Stimulated activated CD8-positive, alpha-beta memory T cell treated with anti-CD3 and anti-CD28 coated beads, Interleukin-2, amount 100 ng/mL, for 48 hours (primary cell): ENCODE measurements at places on chromosomes 6 and 20.

GRCh38 chr20:53574819-53575218 is 18.8 kb downstream of the ZNF217 start:
- no peak for DNase-seq

DNA sequence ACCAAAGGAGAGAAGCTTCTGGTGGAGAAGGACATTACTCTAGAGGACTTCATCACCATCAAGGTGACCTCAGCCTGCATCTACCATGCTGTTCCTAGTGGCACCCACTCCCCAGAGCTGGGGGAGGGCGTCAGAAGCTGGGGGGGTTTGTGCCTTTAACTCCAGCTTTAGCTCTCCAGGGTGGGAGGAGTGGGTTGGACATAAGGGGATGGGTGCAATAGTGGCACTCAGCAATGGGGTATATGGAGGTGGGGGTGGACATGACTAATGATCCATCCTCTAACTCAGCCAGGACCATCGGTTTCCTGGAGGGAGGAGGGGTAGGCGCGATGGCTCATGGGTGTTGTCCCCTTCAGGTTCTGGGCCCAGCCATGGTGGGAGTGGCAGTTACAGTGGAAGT is 40.1 kb downstream of the SNRPB start:
- no peak for DNase-seq

- DNase-seq, result no peak
These were observed 9.5 kb downstream of the NPEPL1 start for GRCh38 chr20:58702161-58702510.

DNA sequence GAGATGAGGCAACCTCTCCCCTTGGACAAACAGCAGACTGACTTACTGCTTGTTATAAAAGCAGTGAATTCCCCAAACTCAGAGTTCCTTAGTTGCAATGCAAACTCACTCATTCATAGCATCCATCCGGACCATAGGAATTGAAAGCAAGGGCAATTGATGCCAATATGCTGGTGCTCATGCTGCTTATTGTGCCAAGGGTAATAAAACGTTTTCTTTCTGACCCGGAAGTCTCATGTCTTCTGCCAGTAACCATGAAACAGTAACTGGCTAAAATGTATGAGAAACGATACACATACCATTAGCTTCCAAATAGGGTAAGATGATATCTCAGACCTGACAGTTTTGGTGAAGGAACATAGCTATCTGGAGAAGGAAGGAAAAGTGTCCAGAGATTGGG is 18.1 kb downstream of the PRKN start:
- DNase-seq, result no peak

GRCh38 chr20:54221996-54222890 is 14.4 kb downstream of the PFDN4 start:
- no peak for DNase-seq

- no peak for DNase-seq
These were observed 439.6 kb upstream of the PTCHD4 start for GRCh38 chr6:48550603-48551002.

DNA sequence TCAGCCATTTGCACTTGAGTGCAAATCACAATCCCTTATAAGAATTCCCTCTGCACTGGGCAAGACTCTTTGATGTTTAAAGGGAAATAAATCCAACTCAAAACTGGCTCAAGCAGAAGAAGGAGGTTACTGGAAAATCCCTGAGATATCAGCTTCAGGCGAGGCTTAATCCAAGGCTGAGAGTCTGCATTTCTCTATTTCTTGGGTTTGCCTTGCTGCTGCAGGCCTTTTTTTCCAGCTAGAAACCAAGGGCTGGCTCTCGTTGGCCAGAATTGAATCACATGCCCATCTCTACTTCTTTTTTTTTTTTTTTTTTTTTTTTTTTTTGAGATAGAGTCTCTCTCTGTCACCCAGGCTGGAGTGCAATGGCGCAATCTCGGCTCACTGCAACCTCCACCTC is 11.7 kb downstream of the HCK start:
- no peak for DNase-seq

DNA sequence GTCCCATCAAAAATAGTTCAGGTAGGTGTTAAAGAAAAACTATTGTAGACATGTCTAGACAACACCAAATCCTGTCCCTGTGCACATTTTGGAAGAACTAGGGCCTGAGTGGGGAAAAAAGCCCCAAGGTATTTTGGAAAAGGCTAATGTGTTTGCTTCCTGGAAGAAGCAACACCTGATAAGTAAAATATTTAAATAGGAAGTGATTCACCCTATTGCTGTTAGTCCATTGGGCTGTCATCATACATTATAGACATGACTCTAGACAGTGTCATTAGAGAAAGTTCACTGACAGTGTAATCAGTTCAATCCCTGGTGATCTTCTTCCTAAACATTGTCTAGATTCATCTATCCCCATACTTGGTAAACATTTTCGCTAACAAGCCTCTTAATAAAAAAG is 465.3 kb downstream of the CBLN4 start:
- DNase-seq, result no peak

GRCh38 chr20:20212675-20213096 is 155.2 kb upstream of the INSM1 start:
- no peak for DNase-seq

- DNase-seq, result no peak
These were observed 40.9 kb downstream of the GHRH start for GRCh38 chr20:37220731-37221130.

- no peak for DNase-seq
These were observed 8.1 kb downstream of the CRISP3 start for GRCh38 chr6:49736017-49736508.

DNA sequence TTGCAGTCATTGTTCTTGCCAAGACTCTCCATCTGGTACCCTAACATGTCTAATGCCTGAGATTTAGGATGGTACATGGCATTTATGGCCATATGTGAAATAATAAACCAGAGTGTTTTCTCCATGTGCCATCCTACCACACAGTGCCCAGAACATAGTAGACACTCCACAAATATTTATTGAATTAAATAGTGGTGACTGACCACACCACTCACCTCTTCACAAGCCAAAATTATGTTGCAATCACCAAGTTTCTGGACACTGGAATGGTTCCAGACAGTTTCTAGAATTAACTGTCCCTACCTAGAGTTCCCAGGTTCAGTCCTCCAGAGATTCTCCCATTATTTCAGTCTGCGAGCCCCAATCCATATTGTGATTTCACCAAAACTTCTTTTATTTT is 427.3 kb downstream of the KIF16B start:
- no peak for DNase-seq

GRCh38 chr6:157054531-157054979 is 268.8 kb downstream of the TMEM242 start:
- DNase-seq, result no peak

GRCh38 chr6:158322400-158322723 is 10.1 kb downstream of the TULP4 start:
- no peak for DNase-seq

DNA sequence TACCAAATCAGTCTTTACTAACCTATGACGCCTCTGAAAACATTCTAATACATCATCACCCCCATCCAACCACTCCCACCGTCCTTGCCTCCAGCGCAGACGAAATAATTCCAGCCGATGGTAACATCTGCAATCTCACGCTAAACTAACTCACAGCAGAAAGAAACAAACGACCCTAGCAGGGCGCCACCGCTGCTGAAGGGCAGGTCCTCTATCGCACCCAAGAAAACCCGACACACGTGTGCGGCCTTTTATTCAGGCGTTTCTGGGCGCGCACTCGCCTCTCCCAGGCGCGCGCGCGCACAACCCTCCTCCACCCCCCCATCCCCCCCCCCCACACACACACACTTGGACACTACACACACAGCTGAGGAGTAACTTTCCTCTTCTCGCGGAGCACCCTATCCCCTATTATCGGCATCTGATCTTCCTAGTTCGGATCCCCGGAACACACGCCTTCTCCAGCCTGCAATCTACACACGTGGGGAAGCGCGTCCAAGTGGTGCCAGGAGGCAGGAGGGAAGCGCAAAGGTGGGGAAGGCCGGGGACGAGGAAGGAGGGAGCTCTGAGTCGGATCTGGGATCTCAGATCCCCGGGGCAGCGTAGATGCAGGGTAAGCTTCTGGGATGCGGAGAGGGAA is 1.4 kb downstream of the GFOD1 start:
- DNase-seq, result peak; percentile 23

DNA sequence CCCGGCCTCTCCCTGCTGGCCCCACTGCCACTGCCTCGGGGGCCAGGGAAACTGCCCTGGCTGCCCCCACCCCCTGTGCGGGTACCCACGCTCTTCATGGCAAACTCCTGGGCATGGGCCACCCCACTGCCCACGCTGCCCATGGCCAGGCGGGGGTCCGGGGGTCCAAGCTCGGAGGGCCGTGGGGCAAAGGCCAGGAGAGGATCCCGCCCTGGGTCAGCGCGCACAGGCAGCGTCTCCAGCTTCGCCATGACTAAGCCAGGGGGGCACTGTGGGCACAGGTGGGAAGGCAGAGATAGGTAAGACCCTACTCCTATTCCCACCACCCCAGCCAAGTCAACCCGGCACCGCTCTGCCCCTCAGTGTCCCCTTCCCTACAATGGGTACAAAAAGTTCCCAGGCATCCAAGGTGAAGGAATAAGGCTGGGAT is 6.4 kb downstream of the LZTS3 start:
- no peak for DNase-seq

- DNase-seq, result no peak
These were observed 67.0 kb downstream of the TPBG start for GRCh38 chr6:82430611-82431010.

DNA sequence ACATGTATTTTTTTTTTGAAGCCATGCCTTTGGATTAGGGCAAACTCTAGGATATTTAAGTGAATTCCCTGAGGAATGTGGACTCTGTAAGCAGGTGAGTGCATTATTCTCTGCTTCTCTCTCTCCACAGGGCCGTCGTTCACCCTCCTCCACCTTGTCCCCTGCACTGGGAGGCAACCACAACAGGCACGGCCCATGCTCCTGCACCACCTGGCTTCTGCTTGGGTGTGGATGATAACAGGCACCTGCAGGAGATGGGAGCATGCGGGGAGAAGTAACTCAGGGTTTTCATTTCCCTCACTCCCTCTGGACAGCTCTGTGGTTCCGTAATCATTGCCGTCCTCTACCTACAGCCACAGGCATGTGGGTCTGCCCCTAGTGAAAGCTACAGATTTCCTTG is 43.4 kb downstream of the HLA-C start:
- DNase-seq, result no peak

- DNase-seq, result no peak
These were observed 366.3 kb upstream of the EPHA7 start for GRCh38 chr6:93785694-93786030.

DNA sequence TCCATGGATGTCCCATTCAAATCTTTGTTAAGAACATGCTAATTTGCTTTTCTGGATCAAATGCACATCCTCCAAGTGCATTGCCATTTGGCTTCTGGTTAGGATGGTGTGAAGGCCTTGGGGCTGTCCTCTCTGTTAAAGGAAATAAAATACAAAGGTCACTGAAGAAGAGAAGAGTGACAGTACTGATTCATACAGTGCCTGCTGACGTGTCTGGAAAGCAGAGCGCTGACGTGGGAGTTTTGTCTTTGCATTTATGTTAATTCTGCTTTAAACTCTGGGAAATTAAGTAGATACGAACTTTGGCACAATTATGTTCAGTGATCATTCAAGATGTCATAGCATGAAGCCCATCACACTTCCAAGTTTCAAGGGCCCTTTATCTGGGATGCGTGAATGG is 33.2 kb downstream of the SYNDIG1 start:
- DNase-seq, result no peak

DNA sequence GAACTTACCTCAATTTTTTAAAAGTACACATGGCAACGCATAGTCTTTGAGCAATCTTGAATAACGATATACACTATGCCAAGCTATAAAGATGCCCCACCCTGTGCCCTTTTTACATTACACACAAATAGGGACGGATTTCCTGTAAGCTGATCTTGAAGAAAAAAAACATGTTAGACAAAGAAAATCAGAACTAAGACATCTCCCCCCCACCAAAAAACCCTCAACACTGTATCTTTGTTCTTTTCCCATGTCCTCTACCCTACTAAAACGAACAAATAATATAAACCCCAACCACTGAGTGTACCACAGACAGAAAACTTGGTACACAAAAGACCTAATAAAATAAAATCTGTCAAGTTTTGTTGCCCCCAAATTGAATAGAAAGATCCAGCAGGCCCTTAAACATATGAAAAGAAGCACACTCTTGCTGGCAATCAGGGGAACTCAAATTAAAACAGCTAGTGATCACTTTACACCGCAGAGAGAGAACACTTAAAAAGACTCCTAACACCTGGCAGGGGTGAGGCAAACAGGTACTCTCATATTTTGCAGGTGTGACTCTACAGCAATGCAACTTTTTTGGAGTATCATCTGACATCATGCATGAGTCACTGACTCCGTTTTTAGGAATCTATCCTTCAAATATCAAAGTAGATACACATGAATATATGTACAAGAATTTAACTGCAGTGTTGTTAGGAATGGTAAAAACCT is 29.6 kb downstream of the BACH2 start:
- no peak for DNase-seq

- DNase-seq, result no peak
These were observed 312 bp downstream of the TXNDC5 start for GRCh38 chr6:7910298-7910653.

DNA sequence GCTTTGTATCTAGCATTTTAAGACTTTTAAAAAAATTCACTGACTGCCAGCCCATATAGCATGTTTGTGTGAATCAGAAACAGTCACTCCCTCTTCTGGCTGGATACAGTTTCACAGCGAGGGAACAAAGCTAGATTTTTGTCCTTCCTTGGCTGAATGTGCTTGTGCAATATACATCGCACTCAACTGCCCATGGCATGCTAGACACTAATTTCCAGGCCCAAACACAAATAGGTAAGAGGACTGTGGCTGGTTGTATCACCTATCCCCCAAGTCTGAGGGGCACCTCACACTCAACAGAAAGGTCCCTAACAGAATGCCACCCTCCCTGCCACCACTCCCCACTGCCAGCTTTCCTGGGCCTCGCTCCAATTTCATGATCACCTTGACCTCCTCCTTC is 16.2 kb upstream of the BLCAP start:
- DNase-seq, result no peak

DNA sequence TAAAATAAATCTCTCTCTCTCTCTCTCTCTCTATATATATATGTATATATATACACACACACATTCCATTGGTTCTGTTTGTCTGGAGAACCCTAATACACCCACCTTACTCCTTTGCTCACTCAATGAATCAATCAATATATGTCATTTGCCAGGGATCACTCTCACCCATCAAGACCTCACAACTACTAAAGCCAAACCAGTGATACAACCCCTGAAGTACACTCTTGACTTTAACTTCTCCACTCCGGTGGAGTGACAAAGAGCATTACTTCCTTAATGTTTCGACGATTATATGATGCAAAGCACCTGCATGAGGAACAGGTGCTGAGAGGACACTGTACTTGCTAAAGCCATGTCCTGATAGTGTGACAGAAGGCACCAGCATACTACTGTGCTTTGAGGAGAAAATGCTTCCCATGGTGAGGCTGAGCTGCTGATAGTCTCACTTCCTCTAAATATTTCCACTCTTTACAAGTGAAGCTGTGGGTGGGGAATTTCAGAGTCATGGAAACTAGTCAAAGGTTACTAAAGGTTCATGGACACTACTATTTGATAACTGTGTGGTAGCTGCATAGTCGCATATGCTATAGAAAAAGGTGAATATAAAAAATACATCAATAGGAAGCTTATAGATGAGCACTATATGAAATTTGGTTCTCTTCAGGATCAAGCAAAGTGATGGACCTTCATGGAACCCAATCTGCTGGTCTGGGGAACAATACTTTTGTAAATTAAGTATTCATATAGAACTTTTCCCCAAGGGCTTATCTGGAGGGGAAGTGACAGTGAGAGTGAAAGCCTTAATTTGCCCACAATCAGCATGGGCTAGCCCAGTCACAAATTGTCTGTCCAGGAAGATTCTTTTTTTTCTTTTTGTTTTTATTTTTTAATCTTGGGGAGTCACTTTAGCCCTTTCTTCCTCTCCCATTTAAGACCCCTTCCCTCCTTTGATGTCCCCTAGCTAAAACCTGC is 141.9 kb upstream of the NEDD9 start:
- DNase-seq, result no peak
